ENCODE measurements at places on chromosomes 3 and 15.
A peak's percentile ranks its signal among the peaks of the same experiment; 100 is the strongest.

GRCh38 chr15:58785355-58785754 is 14.3 kb downstream of the MINDY2 start:
- DNase-seq, result no peak

- no peak for DNase-seq
Observed at GRCh38 chr3:45640724-45641361, 46.3 kb downstream of the LIMD1 start.

GRCh38 chr3:155293516-155293915 is at the start of gene STRIT1:
Gene STRIT1, minus strand, starts transcription at chr3:155293683.
- no peak for DNase-seq

GRCh38 chr3:134496471-134497071 is 10.7 kb downstream of the CEP63 start:
- DNase-seq, result no peak

DNA sequence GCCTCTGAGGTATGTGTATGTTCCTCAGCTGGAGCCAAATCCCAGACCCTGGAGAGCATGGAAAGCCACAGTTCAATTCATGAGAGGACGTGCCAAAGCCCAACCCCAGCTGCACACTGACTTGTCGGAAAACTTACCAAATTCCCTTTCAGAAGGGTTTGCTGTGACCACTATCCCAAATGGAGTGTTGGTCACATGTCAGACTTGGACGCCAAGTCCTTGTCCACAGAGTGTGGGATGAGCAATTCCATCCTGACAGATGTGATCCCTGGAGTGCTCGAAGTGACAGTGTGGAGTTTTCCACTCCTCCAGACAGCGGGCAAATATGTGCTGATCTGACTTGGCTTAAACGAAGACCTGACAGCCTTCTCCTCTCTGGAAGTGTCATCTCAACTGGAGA is 71.2 kb downstream of the RORA start:
- DNase-seq, result no peak

- no peak for DNase-seq
Observed at GRCh38 chr3:127964053-127964452, 49.0 kb downstream of the KBTBD12 start.

- DNase-seq, result no peak
Observed at GRCh38 chr15:49300856-49301255, 122.2 kb upstream of the FGF7 start.

GRCh38 chr15:69760258-69760845 is 307.7 kb downstream of the RPLP1 start:
- DNase-seq, result peak; percentile 88

- DNase-seq, result no peak
Observed at GRCh38 chr3:117217355-117217754, 507.8 kb downstream of the TUSC7 start.

DNA sequence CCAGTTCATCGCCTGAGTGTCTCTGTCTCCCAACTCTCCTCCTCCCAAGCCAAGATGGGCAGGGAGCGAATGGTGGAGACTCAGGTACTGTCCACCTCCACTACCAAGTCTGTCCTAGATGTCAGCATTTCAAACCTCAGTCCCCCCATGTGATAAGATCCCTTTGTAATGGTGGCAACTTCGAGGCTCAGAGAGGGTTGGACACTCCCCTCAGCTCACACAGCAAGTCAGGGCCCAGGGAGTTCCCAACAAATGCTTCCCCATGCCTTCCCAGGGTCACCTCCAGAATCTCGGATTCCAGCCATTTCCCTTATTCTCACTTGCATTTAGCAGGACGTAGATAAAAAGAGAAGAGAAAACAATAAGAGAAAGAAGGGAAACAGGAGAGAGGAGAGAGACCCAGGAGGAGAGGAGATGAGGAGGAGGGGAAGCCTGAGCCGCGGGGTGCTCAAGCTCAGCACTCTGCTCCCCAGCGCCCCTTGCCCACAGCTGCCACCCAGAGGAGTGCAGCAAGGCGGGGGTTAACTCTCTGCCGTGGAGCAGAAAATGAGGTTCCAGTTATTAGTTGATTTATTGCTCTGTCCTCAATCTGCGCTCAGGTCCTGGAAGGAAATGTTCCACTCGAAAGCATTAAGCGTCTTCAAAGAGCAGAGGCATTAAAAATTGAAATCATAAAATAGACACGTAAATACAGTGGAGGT is 84.1 kb upstream of the LINGO1 start:
- no peak for DNase-seq

GRCh38 chr3:184727357-184728009 is 15.6 kb upstream of the MAGEF1 start:
- DNase-seq, result peak; percentile 79

GRCh38 chr3:139327861-139328260 is 16.0 kb upstream of the MRPS22 start:
- no peak for DNase-seq

DNA sequence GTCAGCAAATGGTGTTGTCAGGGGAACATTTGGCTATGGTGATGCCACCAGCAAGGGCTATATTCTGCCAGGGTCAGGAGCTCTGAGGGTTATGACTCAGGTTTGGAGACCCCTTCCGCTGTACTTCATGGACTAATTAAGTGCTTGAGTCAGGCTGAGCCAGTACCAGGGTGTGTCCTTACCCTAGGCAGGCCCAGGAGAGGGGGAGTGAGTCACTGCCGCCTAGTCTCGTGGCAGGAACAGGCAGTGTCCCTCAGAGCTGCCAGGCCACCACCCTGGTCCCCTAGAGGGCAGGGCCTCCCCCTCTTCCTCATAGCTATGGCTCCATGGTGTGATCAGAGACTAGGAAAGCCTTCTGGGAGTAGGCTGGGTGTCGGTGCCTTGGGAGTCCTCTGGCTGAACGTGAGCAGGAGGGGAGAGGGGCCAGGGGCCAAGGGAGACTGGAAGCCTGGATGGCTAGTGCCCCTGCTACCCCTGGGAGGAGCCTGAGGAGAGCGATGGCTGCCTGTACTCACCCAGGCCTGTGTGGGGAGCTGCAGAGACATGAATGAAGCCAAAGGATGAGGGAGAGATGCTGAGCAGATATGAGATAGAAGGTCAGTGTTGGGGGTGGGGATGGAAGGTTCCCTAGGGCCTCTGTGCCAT is 10.6 kb downstream of the MAPKAPK3 start:
- DNase-seq, result peak; percentile 19

DNA sequence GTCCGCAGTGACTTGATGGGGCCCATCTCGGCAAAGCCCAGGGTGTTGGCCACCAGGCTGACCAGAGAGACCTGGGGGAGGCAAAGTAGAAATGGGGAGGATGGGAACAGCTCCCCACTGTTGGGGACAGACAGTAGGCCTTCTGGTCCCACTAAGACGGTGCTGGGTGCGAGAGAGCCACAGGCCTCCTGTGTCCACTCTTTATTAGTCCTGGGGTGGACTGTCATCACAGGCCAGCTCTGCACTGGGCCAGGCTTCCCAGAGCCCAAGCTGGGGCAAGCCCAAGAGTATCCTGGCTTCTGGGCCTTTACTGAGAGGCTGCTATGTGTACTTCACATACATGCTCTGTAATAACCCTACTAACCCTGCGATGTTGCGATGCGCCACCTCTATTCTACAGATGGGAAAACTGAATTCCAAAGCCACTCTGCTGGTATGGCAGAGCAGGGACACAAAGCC is 66.4 kb downstream of the EXOG start:
- no peak for DNase-seq

DNA sequence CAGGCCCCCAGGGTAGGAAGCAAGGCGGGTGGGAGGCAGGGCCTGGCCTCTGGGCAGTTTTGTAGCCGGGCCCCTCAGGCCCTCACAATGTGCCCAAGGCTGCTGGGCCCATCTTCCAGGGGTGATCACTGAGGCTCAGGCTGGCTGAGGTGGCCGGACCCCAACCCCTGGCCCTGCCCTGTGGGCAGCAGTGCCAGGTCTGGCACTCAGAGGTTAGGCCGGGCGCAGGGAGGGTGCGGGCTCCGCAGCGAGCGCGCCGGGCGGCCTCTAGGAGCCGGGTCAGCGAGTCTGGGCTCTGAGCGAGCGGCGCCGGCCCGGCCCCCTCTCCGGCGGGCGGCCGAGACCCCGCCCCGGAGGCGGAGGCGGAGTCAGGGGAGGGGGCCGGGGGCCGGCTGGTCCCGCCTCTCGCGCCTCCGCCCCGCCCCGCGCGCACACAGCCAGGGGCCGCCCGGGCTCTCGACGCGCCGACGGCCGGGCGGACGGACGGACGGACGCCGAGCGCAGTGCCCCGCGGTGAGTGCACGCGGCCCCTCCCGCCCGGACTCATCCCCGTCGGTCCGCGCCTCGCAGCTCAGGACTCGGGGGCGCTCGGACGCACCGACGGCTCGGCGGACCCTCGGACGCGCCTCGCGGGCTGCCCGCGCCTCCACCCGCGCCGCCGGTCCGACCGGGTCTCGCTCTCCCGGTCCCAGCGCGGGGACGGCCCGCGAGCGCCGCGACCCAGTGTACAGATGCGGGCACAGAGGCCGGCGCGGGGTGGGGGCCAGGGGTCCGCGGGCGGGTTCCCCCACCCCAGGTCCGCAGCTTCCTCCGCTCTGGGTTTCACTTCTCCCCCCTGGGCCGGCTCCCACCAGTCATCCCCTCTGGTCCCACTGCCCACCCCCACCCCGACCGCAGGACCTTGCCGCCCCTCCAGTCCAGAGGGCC is at the start of gene FBLN2:
FBLN2 (plus strand) TSS at position 430 of the 927 bp plus-strand sequence. CDS start 21,231 bp downstream, outside the sequence.
- DNase-seq, result no peak

DNA sequence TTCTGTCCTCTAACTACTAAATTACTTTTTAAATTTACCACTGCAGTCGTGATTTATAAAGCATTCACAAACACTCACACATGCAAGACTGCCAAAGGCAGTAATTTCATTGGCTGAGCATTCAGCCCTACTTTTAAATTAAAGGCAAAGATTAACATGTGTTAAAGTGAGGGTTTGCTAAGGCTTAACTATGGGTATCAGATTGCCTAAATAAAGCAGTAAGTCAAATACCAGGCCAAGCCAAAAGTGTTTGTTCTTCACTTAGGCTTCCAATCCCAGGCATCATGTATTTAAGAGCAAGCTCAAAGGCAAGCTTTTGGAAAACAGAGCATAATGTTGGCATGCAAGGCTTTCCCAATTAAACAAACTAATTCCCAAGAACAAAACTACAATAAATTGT is 187.3 kb downstream of the SUCNR1 start:
- no peak for DNase-seq

- peak; percentile 88 for DNase-seq
Observed at GRCh38 chr3:151282921-151283320, 4.6 kb upstream of the P2RY14 start.

GRCh38 chr3:119676020-119676419 is 1.2 kb downstream of the COX17 start:
- DNase-seq, result no peak

- DNase-seq, result no peak
Observed at GRCh38 chr3:123157209-123157597, 44.5 kb upstream of the SEC22A start.

GRCh38 chr3:49924683-49925082 is 4.9 kb downstream of the MON1A start:
- DNase-seq, result no peak

DNA sequence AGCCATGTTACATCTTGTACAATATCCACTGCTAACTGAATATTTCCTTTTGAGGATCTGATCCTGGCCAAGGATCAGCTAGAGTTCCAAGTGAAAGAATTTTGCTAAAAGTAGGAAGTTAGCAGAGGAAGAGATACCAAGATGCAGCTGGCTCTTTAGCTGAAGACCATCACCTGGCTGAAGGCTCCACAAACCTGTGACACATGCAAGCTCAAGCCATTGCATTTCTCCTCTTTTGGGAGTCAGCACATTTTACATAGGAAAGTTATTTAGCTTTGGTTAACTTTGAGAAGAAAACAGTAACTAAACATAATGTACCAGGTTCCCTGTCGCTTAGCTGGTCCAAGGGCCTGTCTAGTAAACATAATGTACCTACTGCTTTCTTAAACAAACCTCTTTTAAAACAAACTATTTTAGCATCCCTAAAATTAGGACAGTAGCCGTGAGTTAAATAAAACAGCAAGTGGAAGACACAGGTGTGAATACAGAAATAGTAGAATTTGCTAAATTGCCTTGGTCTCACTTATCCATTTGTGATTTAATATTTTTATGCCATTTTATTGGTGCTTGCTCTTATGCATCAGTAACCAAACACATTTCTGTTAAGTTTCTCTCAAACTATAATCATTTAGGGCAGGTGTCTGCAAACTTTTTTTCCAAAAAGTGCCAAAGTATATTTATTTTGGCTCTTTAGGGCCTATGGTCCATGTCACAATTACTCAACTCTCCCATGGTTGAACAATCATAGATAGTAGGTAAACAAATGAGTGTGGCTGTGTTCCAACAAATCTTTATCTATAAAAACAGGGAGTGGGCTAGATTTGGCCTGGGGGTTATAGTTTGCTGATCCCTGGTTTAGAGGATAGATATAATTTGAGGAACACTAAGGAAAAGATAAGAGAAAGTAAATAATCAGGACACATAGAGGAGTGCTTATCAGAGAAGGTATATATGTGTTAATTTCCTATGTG is 11.2 kb downstream of the GCSAM start:
- no peak for DNase-seq

GRCh38 chr3:96209699-96210098 is 604.7 kb upstream of the EPHA6 start:
- no peak for DNase-seq

DNA sequence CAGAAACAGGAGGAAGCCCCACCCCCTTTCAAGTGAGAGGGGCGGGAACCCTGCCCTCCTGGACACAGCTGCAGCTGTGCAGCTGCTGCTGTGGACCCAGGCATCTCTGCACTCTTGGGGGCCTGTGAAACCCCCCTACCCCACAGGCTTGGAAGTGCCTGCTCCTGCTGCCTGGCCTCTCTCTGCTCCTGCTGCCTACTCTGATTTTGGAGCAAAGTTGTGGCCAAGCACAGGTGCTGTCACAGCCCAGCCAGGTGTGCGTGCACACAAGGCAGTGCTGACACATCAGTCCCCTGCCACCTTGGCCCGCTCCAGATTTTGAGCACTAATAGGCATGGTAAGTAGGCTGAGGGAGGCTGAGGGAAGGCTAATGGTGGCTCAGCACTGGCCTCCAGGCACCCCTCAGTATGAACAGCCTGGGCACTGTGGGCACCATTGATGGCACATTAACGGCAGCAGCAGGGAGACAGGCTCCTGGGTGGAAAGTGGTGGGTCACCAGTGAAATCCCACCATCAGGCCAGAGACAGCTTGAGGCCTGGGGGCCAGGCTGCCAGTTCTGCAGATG is 890.9 kb downstream of the GBE1 start:
- no peak for DNase-seq

GRCh38 chr3:133989936-133990702 is 39.6 kb downstream of the SLCO2A1 start:
- no peak for DNase-seq

DNA sequence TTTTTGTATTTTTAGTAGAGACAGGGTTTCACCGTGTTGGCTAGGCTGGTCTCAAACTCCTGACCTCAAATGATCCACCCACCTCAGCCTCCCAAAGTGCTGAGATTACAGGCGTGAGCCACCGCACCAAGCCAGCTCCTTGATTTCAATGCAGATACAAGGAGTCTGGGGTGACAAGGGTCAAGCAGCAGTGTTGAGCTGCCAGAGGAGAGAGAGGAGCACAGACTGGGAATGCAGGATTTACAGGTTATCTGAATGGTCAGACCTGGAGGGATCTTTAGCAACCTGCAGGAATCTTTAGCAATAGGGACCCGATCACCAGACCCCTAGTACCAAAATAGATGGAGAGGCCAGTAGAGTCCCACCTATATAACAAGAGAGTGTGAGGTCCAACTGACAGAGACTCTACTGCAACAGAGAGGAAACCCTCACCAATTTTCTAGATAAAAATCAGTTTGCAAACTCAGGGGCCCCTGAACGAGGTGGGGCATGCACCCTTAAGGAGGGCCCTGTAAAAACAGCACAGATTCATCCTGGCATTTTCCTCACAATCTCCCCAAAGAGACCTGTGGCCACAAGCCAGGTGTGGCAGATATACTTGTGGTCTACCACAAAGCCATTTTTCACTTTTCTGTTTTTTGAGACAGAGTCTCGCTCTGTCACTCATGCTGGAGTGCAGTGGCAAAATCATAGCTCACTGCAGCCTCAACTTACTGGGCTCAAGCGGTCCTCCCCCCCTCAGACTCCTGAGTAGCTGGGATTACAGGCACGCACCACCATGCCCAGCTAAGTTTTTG is 10.7 kb upstream of the SHISA5 start:
- DNase-seq, result no peak

Data from AML-193 (cell line).